ENCODE measurements at places on chromosomes 3 and 15.

GRCh38 chr3:155560135-155560534 lies 184.7 kb downstream of the PLCH1 start:
- no peak for DNase-seq

GRCh38 chr15:56631765-56632164 lies 101.5 kb downstream of the ZNF280D start:
- DNase-seq: no peak

- DNase-seq: no peak
Observed at GRCh38 chr3:3177861-3178497, 1.5 kb downstream of the CRBN start.

DNA sequence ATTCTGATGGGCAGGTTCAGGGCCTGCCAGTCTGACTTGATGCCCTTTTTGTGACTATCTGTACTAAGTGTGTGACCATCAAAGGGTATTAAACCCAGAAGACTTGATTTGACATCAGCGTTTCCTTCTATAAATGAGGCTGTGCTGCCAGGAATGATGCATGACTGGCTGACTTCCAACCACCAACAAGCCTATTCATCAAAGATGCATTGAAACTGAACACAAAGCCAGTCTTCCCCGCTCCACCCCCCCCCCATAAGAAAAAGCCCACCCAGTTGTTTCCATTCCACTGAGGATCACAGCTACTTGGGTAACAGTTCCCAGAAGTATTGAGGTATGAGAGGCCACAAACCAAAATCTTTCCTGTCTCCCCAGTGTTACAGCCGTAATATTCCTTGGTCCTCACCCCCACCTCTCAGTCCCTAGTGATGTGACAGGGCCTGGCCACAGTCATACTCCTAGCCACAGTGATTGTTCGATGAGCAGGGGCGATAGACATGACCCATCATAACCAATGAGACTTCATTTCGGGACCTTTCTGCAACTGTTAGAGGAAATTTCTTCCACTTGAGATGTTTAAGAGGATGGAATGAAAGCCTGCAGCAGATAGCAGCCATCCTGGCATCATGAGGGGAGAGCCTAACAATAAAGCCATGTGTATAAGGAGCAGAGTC lies 22.6 kb downstream of the SH3BP5 start:
- DNase-seq: no peak

- DNase-seq: no peak
Observed at GRCh38 chr3:14472471-14473351, 67.4 kb downstream of the GRIP2 start.

GRCh38 chr3:109899925-109900324 lies 562.6 kb upstream of the DPPA4 start:
- DNase-seq: no peak

- DNase-seq: no peak
Observed at GRCh38 chr15:29759596-29759995, 62.7 kb downstream of the TJP1 start.

DNA sequence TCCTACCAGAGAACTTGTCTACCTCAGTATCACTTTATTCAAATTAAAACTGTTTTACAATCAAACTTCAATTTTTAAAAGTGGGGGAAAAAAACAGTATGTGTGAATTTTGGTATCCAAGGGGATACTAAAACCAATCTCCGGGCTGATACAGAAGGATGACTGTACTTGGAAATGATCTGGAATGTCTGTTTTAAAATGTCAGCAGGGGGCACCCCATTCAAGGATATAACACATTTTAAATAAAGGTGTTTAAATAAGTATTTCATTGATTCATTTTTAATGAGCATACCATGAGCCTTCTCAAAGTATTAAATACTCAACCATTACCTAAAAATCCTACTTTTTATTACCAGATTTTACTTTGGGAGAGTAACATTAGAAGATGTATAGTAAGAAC lies 67.9 kb downstream of the ULK4 start:
- no peak for DNase-seq

- no peak for DNase-seq
Observed at GRCh38 chr15:43440721-43441281, 52.2 kb downstream of the TP53BP1 start.

- DNase-seq: no peak
Observed at GRCh38 chr3:16932877-16933276, 48.1 kb downstream of the PLCL2 start.

- DNase-seq: no peak
Observed at GRCh38 chr3:185444329-185444728, 54.5 kb downstream of the TMEM41A start.

DNA sequence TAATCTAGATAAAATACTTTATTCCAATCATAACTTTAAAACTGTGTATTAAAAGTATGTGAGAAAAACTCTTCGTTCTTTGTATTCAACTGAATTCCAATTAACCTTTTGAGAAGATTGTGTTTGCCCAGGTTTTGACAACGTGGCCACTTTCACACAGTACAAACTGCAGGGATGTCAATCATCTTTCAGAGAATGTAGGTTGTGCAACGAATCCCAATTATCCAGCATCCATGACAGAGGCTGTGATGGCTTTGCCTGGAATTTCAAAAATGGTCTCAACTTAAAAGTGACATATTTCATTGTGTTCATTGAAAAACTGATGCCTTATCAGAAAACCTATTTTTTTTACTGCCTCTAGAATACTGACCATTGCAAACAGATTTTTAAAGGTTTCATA lies 615.1 kb upstream of the KCNMB2 start:
- no peak for DNase-seq

GRCh38 chr3:8474991-8475390 lies 26.6 kb upstream of the LMCD1 start:
- no peak for DNase-seq

DNA sequence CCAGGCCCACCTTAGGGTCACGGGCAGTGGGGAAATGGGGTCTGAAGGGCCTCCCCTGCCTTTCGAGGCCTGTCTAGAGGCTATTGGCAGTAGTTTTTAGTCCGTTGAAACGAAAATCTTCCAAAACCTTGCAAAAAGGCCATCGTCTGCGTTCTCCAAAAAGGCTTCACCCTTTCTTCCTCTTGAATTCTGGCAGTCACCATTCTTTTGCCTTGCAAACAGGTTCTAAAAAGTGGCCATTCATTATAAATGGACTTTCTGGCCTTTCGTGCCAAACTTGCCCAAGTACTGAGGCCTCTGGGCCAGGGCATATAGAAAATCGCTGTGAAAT lies 367 bp upstream of the TARS3 start:
- DNase-seq: no peak

DNA sequence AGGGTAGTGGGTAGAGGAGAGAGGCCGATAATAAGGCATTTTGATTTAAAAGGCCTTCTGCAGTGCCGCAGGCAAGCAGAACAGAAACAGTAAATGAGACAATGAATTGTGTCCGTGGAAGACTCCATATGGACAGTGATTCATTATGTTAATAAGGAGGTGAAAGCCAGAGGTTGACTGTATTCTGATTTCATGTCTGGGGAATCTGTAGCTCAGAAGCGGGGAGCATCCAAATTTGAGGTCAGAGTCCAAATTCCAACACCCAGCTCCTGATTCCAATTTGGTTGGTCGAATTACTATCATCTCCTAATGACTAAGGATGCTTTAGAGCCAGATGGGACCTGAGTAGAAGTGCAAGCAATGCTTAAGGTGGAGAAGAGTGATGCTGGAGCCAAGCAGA lies 1.0 kb upstream of the TBC1D21 start:
- no peak for DNase-seq

DNA sequence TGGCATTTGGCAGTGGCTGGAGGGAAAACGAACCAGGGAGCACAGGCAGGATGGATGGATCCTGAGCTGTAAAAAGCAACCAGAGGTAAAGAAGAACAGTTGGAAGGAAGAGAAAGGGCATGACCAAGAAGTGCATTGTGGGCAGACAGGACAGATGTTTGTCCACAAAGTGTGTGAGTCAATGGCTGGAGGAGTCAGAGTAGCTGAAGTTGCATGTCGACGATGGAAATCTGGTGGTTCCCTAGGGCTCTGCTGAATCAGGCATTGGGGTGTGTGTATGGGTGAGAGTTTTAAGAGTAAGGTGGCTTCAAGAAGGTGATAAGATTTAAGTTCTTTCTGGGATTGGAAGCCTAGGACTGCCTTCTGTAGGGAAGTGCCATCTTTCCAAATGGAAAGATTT lies 214.0 kb upstream of the BHLHE40 start:
- DNase-seq: no peak

DNA sequence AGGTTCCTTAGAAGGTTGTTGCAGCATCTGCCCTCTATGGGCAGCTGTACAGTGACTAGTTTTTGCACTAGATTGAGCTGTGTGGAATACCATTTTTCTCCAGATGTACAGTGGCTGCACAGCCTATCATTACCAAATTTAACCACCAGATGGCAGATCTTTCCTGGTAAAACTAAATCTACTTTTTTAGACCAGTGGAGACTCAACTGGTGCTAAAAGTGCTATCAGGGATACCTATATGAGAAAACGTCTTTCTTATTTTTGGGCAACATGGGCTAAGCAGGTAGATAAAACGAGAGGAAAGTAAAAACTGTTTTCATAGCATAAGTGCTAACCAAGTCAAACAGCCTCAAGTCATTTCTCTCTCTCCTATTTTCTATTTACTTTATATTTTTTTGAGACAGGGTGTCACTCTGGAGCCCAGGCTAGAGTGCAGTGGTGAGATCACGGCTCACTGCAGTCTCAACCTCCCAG lies 21.2 kb downstream of the IGSF10 start:
- peak; percentile 46 for DNase-seq

DNA sequence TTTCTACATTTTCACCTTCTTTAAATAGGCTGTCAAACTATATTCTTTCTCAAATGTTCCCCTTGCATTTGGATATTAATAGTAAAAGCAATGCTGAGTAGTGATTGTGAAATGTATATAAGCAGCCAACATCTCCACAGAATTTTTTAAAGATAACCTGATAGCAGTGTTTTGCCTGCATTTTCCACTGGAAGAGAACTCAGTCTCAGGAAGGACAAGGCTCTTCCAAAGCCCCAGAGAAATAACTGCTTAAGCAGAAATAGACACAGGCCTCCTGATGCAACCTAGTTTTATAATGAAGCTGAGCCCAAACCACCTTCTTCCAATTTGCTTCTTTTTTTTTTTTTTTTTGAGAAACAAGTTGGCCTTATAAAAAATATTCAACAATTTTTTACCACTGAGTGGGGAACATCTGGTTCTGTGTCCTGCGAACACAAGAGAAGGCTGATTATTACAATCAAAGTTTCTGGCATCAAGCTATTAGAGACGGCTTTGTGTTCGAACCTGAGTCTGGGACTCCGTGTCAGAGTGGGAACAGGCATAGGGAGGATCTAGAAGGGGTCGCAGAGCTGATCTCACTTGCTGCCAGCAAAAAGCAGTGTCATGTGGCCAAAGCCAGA lies 332.5 kb upstream of the TBL1XR1 start:
- DNase-seq: no peak

DNA sequence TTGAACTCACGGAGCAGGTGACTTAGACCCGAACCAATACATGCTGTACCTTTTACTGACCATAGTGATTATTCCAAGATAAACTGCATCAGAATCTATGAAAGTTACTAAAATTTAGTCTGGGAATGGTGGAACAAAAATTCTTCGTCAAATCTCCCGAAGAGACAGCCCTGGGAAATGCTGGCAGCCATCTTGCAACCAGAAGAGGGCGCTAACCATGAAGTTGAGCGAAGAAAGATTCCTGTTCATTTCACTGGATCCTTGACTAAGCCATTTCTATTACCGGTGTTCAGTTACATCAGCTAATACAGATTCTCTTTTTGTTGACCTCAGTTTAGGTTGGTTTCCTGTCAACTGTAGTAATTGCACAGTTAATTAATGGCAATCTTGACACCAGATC lies 199.6 kb downstream of the SLC9A9 start:
- no peak for DNase-seq

GRCh38 chr3:177357352-177358090 lies 160.2 kb upstream of the TBL1XR1 start:
- DNase-seq: no peak

Measured in NCI-H1417 treated with DMSO at 0.1 percent for 48 hours (cell line).